ENCODE measurements at places on chromosomes 2 and 18. TPM values are rescaled to one million over a fixed set of nuclear protein-coding genes. Genes with fewer than 3 reads are reported as not detected.
A peak's percentile ranks its signal among the peaks of the same experiment; 100 is the strongest.

Gene HRH4
- total RNA-seq = not detected

Gene SFTPB
- 1.4 TPM for total RNA-seq

Gene C18orf54
- 0.17 TPM for total RNA-seq

Gene ASB1
- total RNA-seq = 19.1 TPM

Gene DCDC2C
- 0.39 TPM for total RNA-seq

Gene NT5DC4
- total RNA-seq = not detected

Gene RNF125
- total RNA-seq = 3.3 TPM

Gene PKDCC
- total RNA-seq = 52.5 TPM

Gene TUBA3E
- not detected for total RNA-seq

Gene INPP5D
- 10.8 TPM for total RNA-seq

Gene MAPK4
- total RNA-seq = 18.0 TPM

Gene SIX2
- total RNA-seq = not detected

DNA sequence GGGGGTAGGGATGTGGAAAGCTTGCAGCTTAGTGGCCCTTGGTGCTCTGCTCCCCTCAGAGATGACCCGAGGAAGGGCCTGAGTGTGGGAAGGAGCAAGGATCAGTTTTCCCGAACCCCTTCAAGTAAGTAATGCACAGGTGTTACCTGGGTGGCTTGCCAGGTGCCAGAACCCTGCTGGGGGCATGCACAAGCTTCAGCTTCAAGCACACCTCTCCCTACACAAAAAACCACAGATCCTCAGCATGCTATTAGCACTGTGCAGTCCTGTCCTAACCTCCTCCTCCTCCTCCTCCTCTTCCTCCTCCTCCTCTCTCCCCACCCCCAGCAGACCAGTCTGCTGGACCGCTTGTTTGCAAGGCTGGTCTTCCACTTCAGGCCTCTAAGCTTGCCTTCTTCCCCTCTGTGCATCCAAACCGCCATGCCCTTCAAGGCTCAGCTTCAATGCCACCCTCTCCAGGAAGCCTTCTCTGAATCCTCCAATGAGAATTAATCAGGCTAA lies 114.8 kb downstream of the ACAA2 start:
- no peak for DNase-seq

- DNase-seq = peak; percentile 88
Measured at GRCh38 chr2:602571-603359, 74.4 kb downstream of the TMEM18 start.

DNA sequence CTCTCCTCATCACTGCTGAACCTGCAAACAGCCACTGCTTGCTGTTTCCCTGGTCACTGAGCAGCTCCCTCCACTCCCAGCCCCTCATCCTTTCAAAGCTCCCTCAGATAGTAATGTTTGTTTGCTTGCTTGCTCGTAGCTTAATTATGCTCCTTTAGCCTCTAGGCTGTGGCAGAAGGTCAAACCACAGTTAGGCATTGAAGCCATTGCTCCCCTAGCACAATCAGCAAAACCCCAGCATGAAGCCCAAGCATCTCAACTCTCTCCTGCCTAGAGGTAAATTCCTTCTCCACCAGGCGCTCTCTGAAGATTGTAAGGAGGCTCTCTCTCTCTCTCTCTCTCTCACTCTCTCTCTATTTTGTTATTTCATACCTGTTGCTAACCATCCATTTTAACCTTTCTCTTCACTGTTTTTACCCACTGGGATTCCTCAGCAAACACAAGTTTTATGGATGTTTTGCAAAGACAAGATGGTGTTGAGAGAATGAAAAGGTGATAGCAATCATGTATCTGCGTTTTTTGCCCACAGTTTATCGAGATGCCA lies 135.9 kb upstream of the HNRNPA3 start:
- DNase-seq = no peak

DNA sequence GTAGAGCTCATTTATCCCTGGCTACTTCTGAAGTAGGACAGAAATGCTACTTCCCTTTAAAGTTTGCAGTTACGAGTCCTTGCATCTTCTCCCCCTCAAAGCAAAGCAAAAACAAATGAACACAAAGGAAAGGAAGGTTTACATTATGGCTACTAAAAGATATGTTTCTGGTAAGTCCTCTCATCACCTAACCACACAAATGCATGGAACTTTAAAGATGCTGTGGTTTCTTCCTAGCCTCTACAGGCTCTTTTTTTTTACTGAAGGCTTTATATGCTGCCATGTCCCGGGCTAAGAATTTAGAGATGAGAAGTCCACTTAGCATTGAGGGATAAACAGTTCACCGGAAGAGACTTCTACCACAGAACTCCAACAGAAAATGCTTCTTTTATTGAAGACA lies 291.2 kb downstream of the SS18 start:
- DNase-seq = no peak

- no peak for DNase-seq
Measured at GRCh38 chr2:107685421-107685986, 141.2 kb upstream of the RGPD4 start.

DNA sequence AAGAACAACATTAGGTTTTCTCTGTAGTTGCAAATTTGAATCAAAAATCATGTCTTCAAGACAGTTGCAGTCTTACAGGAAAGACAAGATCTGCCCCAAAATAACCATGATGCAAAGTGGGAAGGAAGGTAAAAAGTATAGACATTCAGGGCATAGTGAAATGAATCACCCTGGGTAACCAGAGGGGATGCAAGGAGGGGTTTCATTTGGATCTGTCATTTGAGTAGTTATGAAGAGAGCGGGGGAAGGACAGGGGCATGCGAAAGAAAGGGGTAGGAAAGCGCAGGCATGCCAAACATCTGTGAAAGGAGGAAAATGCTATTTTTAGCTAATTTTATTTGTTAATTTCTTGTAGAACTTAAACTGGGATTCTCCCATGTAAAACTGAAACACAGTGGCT lies 219.1 kb upstream of the BOD1L2 start:
- no peak for DNase-seq

GRCh38 chr2:189163889-189164288 lies 15.7 kb downstream of the COL5A2 start:
- DNase-seq = no peak

GRCh38 chr2:201906777-201907562 lies 100.6 kb downstream of the CDK15 start:
- DNase-seq = no peak

- no peak for DNase-seq
Measured at GRCh38 chr2:19425419-19425818, 67.0 kb upstream of the OSR1 start.

DNA sequence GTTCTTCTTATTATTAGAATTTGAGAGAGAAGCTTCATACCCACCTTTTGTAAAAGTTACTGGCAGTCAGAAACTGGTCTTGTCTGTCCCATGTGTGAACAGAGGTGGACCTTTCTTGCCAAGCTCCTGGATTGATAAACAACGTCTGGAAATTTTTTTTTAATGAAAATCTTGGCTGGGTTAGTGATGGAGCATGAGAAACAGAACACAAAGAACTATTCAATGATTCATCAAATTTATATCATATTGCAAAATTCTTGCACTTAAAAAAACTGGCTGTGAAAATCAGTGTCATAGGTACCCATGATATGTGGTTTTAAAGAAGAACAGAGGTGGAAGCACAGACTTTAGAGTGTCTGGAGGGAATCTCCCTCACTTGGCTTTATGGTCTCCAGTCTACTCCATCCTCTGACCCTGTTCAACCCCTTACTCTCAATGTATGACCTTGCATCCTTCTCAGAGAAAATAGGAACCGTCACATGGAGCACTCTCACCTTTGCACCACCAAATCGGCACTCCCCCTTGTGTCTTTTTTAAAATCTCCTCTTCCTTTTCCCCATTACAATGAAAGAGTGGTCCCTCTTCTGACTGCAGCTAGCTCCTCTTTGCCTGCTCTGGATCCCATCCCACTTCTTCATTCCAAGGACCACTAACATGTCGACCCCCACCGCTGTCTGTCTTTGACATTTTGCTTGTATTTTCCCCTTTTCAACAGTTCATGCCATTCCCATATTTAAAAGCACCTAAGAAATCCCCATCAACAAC lies 58.2 kb downstream of the COPS8 start:
- DNase-seq = no peak

DNA sequence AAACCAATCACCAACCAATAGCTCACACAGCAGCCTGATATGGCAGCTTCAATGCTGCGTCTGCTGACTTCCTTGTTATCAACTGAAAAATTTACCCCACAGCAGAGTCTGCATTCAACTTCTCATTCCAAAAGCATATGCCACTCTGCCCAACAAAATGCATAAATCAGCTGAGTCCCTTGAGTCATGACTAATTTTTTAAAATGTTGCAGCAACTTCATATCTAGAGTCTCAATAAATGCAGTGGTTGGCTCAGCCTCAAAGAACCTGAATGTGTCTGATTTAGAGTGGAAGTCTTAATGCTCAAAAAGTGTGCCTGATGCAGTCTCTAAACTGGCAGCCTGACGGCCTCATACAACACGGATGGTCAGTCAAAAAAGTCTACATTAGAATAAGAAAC lies 46.5 kb downstream of the FARSB start:
- no peak for DNase-seq

DNA sequence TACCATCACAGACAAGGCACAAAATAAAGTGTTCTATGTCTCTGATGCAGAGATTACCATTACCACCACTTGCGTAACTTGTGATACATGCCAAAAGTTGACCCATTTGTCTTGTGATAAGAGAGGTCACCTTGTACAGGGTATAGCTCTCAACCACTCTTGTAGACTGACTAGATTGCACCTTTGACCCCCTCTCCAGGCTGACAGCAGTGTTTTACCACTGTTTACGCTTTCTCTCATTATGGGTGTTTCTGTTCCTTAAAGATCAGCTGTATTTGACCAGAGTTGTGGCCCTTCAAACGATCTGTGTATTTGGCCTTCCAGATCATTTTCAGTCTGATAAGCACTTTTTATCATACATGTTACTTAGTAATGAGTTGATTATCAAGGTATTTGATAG lies 215.7 kb upstream of the HNMT start:
- no peak for DNase-seq

DNA sequence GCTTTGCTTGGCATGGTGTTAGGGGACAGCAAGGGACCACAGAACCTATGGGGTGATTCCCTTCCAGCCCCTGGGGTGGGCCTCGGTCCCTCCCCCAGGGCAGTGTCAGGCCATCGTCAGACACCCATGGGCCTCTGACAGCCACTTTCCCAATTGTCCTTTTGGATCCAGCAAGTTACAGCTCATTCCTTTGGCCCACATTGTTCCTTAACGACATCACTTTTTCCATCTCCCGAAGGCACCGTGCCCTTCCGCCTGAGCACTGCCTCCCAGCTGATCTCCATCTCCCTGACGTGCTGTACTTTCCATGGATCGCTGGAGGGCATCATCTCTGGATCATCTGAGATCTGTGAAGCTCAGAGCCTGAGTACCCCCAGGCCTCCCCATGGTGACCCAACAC lies 10.4 kb upstream of the KCNK3 start:
- DNase-seq = peak; percentile 31

DNA sequence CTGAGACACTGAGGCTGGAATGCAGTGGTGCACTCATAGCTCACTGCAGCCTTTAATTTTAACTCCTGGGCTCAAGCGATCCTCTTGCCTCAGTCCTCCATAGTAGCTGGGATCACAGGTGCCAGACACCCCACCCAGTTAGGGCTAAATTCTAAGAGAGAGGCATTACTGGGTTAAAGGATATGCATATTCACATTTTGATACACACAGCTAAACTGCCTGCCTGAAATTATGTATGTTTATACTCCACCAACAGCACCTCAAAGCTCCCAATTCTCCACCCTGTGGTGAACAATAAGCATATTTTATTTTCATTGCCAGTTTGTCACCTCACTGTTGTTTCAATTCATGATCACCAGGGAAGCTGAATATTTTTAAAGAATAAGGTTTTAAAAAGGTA lies 18.7 kb upstream of the MCM6 start:
- DNase-seq = no peak

GRCh38 chr2:126930970-126931590 lies 32.4 kb downstream of the TEX51 start:
- no peak for DNase-seq

DNA sequence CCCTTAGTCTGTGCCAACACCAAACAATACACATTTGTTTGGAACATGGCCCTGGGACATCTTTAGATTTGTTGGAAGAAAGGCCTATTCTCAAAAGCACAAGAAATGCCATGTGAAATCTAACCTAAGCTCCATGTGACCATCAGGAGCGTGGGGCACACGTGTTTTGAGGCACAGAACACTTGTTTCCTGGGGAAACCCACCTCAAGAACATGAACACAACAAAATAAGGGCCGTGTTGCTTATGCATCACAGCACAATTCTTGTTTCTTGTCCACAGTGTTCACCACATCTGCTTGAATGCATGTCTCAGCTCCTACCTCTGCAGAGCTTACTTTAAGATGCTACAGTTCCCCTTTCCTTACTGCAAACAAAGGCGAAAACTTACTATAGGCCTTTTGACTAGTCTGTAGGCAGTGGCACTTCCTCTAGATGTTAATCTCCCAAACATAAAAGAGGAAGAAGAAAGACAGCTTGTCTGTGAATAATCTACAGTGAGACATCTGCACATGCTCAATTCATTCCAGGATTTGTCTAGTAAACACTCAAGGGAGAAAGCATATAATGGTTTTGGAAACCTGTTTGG lies 165.0 kb downstream of the ANKRD44 start:
- DNase-seq = no peak

GRCh38 chr2:133457861-133458260 lies 110.4 kb downstream of the NCKAP5 start:
- no peak for DNase-seq

DNA sequence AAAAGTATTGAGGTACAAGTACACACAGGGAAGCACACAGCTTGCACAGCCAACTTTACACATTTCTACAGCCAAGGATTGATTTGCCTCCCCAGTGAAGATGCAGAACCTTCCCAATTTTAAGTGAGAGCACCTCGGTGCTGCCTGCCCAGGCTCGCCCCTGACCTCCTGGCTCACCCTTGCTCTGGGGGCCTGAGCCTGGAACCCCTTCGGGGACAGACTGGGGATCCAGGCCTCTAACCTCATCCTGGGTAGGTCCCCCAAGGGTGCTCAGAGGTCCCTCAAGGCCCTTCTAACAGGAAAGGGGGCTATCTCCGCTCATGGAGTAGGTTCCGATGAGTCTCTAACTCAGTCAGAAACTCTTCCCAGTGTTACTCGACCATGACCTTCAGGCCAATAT lies 53.1 kb downstream of the BCL2L11 start:
- no peak for DNase-seq

DNA sequence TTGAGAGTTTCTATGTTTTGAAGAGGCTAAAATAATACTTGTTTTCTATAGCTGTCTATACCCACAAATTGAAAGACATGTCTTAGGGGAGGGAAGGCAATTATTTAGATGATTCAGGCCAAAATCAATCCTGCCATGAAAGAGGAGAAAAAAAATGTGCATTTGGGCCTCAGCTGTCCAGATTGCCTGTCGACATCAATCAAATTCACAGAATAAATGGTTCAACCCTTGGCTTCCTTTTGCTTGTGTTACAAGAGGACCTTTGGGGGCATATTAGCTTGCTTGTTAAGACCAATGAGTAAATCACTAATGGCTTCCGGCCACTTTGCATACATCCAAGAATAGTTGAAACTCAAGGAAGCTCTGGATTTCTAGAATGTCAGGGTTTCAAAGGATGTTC lies 900.8 kb upstream of the CELF4 start:
- DNase-seq = no peak

- DNase-seq = no peak
Measured at GRCh38 chr2:152676461-152676860, 40.8 kb downstream of the PRPF40A start.

Measured in adrenal gland (tissue), 19 donors.